Hepatocyte (in vitro differentiated cells): ENCODE measurements at places on chromosomes 12 and 14. TPM values are rescaled to one million over a fixed set of nuclear protein-coding genes. Genes with fewer than 3 reads are reported as not detected.

GRCh38 chr12:88546853-88547252 lies 33.4 kb downstream of the KITLG start:
- DNase-seq = no peak

DNA sequence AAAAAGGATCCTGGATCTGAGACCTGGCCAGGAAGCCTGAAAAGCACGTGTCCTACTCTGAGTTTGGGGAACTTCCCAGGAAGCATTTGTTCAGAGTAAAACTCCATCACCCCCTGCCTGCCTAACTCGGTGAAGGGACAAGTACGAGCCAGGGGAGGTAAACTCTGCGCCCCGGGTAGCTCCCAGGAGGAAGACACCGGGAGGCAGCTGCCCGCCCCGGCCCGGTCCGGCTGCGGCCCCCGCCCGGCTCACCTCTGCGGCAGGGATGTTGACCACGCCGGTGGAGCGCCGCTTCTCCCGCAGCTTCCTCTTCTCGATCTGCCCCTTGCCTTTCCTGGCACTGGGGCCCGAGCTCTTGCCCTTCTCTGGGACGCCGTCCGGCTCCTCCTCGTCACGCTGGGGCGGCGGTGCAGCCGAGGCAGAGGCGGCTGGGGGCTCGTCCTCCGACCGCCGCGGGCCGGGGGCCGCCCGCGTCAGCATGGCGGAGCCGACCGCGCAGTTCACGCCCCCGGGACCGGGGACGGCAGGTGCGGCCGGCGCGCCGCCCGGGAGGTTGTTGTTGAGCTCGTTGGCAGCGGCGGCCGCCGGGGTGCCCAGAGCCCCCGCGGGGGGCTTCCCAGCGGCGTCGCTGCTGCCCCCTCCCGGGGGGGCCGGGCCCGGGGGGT lies 1.2 kb downstream of the PAWR start:
- DNase-seq = peak; percentile 65

- no peak for DNase-seq
Measured at GRCh38 chr14:36227344-36227743, 50.8 kb upstream of the PTCSC3 start.

DNA sequence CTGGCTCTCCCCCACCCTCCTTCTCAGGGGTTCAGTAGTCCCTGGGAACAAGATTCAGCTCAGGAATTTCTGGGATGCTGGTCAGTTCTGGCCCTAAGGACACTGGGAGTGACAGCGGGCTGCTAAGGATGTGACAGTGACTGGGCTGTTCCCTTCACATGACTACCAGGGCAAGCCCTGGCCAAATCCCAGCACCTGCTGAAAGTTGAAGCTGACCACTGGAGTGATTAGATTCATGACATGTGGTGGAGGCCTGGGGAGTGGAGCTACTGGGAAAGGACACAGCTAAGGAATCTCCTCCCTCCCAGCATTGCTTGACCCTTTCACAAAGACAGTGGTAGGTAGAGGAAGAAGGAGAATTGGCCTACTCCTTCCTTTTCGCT lies 204.9 kb downstream of the DAD1 start:
- no peak for DNase-seq

DNA sequence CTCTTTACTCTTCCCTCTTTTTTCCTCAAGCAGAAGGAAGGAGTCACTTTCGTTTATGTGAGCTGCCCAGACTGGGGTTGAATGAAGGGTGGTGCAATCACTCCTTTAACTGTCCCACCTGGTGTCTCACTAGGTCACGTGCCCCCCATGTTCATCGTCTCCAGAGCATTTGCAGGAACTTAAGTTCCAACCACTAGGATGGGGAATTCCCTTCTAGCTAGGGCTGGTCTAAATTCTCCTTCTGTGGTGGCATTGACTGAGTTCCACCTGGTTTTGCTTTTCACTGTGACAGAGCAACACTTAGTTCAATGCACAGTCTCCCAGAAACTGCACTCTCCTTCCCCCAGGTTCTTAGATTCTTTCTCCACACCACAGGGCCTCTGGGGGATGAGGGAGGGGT lies 9.5 kb downstream of the FANCM start:
- no peak for DNase-seq

- peak; percentile 6 for DNase-seq
Measured at GRCh38 chr14:46063872-46064271, 587.7 kb downstream of the RPL10L start.

DNA sequence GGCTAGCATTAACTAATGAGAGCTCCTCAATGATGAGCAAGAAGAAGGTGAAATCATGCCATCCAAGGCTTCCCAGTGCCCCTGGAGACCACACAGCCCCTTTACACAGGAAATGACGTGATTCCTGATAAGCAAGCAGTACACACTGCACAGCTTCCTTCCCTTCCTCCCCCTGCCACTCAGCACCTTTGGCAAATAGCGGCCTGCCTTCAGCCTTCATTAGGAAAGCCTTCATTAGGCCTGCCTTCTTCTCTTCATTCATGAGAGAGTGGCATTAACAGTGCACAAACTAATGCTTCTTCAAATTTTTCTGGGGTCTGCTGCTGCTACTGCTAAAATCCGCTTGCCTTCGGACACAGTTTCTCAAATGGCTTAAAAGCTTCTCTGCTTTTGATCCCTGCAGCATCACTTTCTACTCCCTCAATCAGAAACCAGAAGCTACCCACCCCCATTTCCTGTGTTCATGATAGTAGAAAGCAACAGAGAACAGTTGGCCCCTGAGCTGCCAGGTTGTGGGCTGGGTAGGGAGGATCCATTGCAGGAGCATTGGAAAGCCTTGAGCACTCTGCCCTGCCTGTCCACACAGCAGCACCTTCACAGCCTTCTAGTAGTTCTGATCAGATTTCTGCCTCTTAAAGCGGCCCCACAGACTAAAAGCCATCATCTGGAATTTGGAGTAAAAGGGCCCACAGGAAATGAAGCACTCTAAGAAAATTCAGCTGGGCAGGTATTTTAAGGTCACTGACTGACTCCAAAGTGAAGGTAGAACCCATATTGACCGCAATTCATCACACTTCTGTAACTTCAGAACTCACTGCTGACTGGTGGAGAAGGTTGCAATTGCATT lies 103.8 kb upstream of the ETV6 start:
- no peak for DNase-seq

DNA sequence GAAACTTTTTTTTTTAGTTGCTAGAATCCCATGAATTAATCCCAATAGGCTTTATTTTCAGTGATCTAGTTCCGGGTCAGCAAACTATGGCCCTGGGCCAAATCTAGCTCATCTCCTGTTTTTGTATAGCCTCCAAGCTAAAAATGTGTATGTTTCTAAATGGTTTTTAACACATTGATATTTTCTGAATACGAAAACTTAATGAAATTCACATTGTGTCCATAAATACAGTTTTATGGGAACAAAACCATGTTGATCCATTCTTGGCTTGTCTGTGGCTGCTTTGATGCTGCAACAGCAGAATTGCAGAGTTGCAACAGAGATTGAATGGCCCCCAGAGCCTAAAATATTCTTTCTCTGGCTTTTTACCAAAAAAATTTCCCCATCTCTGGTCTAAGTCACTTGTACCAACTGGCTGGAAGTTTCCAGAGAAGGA lies 47.5 kb downstream of the ZNF664 start:
- DNase-seq = no peak

- DNase-seq = no peak
Measured at GRCh38 chr12:129005416-129005815, 152.1 kb downstream of the GLT1D1 start.

DNA sequence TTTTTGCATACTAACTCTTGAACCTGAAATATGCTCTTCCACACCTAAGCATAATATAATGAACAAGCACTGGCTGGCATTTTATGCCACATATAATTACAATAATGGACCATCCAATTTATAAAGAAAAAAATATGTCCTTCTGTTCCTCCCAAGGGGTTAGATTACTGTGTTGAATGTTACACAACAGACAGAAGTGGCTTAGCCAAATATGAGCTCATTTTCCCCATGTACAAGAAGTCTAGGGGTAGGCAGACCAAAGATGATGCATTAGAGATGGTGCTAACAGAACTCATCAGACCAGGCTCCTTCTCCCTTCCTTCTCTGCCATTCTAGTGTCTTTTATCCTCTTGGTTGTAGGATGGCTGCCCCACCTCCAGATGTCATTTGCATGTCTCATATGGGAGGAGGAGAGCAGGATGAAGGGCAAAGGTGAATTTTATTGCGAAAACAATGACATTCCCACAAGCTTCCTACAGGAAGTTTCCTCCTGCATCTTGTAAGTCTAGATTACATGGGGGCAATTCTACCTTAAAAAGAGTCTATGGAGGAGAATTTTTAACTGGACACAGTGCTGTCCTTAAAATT lies 43.9 kb upstream of the SLC2A13 start:
- DNase-seq = no peak

DNA sequence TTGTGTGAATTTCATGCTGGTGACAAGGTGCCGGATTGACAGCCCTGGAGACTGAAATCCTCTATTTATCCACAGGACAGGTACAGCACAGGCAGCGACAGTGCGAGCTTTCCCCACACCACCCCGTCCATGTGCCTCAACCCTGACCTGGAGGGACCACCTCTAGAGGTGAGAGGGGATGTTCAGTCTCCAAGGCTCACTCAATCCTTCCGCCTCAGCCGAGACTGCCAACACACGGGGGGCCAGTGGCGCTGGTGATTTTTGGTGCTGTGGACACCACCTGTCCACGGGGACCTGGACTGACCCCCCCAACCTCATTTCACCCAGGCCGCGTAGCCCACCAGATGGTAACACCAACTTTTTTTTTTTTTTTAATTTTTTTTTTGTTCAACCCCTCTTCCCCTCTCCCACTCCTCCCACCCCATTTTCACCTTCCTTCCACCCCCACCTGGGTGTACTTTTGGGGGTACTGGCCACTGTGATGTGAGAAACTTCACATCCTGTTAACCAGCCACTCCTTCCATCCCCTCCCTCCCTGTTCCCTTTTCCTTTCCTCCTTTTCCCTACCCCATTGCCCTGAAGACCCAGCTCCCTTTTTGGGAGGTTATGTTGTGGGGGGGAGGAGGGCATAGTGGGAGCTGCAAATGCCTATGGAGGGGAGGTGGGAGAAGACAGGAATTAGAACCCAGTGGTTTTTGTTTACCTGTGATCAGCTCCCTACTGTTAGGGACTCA lies 12.9 kb downstream of the PCBP2 start:
- no peak for DNase-seq

- no peak for DNase-seq
Measured at GRCh38 chr12:116784238-116784612, 46.1 kb downstream of the RNFT2 start.

- DNase-seq = no peak
Measured at GRCh38 chr14:102975662-102976061, 53.2 kb downstream of the AMN start.

DNA sequence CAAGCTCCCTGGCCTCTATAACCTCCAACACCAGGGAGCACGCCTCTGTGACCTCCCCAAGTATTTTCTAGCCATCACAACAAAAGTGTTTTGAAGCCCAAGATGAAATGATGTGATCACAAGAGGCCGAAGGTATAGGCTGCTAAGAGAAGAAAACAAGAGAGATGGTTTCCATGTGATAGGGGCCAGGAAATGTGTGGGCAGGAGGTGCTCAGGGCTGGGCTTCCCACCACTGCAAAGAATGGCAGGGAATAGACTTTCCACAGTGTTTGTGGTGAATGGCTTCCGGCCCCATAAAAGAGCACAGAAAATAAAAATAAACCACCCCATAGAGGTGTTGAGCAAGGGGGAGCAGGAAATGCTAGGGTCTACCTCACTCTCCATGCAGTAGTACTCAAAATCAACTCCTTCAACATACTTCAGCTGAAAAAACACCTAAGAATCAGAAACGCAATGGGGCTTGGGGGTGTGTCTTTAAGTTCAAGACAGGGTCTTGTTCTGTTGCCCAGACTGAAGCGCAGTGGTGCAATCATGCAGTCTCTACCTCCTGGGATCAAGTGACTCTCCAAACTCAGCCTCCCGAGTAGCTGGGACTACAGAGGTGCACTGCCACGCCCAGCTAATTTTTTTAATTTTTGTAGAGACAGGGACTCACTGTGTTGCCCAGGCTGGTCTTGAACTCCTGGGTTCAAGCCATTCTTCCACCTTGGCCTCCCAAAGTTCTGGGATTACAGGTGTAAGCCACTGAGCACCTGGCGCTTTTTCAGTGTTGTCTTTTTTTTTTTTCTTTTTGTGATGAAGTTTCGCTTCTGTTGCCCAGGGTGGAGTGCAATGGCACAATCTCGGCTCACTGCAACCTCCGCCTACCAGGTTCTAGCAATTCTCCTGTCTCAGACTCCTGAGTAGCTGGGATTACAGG lies 27.1 kb downstream of the DAD1 start:
- no peak for DNase-seq

DNA sequence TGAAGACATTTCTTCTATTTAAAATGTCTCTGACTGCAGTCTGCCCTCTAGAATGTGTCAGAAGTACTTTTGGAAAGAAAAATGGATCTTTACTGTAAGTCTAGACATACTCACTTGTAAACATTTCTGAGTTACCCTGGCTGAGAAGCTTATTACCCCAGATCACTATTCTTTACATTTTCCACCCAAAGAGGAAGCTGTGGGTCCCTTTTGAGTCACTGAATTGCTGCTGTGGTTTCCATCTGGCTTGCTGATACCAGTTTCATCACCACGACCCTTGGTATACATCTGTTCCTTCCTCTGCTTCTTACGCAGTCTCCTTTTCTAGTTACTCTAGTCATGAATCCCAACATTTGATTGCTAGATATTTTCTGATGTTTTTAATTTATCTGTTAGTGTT lies 20.2 kb upstream of the CLEC4D start:
- DNase-seq = no peak

DNA sequence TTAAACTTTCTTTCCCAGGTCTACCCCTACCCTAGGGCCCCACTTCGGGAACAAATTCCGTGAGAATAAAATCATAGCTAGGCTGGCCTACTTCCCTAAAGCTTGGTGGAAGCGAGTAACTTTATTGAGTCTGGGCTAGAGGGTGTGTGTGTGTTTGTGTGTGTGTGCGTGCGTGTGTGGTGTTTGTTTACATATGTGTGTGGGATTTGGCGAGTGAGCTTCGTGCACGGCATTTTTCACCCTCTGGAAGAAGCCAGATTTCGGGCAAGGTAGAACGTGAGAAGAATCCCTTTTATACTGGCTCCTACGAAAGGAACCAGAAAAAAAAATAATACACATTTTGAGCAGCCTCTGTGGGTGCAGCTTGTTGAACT lies 7.5 kb upstream of the LHX5 start:
- no peak for DNase-seq

DNA sequence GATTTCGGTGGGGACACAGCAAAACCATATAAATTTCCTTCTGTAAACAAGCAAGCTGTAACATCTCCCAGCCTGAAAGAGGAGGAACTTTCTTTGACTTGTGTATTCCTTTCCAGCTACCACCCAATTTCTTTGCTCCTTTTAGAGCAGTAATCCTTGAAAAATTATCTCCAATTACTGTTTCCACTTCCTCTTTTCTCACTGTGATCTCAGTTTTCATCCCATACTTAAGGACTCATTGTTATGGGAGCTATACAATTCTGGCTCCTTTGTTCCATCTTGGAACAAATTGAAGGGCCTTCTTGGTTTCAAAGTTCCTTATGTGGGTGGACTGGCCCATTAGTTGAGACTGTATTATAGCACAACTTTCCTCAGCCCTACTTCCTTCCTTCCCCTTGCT lies 152.6 kb downstream of the AKAP6 start:
- no peak for DNase-seq

- peak; percentile 82 for DNase-seq
Measured at GRCh38 chr12:57896434-57897201, 44.7 kb upstream of the ATP23 start.

The CFAP73 gene
- polyA plus RNA-seq = not detected in 2 replicates

The ACACB gene
- polyA plus RNA-seq = 3.8 and 3.9 TPM in 2 replicates

The EIF2S3B gene
- polyA plus RNA-seq = not detected in 2 replicates

The TSHR gene
- polyA plus RNA-seq = 0.43 and 0.83 TPM in 2 replicates

The MYH6 gene
- polyA plus RNA-seq = 0.44 and 0.97 TPM in 2 replicates

The INSM2 gene
- polyA plus RNA-seq = not detected in 2 replicates
